ENCODE measurements at places on chromosomes 16 and 17.
A peak's percentile ranks its signal among the peaks of the same experiment; 100 is the strongest.

GRCh38 chr16:67872631-67873434 is at the start of gene EDC4:
Gene EDC4 (plus strand): TSS chr16:67873052. CDS start chr16:67873262, 210 bp downstream.
- peak; percentile 77 for DNase-seq

- DNase-seq, result no peak
Measured at GRCh38 chr16:89418352-89418751, 72.0 kb downstream of the ANKRD11 start.

- DNase-seq, result peak; percentile 92
Measured at GRCh38 chr17:46977348-46977747, 1.7 kb downstream of the RPRML start.

DNA sequence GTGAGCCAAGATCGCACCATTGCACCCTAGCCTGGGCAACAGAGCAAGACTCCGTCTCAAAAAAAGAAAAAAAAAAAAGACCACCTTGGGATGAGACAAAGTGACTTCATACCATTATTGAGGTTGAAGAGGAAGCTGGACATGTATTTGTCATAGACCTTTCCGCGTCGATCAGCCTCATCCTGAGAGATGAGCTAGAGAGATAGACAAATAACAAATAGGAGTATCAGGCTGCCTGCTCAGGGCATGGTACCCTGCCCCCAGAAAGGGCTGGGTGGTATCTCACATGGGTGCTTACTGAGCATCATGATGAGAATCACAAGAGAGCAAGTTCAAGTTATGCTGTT is 22.1 kb downstream of the CNTNAP1 start:
- DNase-seq, result no peak

- peak; percentile 83 for DNase-seq
Measured at GRCh38 chr17:65627891-65628643, 66.6 kb upstream of the AXIN2 start.

- no peak for DNase-seq
Measured at GRCh38 chr16:6059671-6060070, 962.1 kb upstream of the EEF2KMT start.

GRCh38 chr17:27905447-27906225 is 12.5 kb upstream of the LYRM9 start:
- no peak for DNase-seq

DNA sequence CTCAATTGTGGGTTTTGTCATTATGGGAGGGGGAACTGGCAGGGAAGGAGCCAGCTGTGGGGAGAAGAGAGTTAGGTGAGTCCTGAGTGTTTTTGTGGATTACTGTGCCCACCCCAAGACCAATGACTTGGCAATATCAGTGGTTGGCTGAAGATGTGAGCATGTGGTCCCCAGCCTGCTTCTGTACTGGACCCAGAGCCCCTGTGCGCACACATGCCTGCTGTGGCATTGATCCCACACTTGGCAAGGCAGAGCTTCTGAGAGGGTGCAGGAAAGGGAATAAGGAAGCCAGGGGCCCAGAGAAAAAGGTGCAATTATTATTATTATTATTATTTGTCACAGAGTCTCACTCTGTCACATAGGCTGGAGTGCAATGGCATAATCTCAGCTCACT is 1.3 kb downstream of the PRAC1 start:
- no peak for DNase-seq

- DNase-seq, result no peak
Measured at GRCh38 chr16:31188450-31189411, 8.8 kb downstream of the FUS start.

DNA sequence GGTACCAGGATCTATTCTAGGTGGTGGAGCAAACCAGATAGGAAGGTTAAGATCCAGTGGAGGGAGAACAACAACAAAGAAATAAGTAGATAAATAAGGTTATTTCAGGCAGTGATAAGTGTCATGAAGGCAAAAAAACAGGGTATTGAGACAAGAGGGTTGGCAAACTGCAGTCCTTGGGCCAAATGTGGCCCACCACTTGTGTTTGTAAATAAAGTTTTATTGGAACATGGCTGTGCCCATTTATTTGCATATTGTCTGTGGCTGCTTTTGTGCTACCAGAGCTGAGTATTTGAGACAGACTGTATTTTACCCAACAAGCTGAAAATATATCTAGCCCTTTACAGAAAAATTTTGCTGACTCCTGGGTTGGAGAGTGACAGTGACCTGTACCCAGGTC is 361.3 kb downstream of the XYLT1 start:
- no peak for DNase-seq

- DNase-seq, result no peak
Measured at GRCh38 chr17:77700165-77700881, 258.2 kb upstream of the TNRC6C start.

- no peak for DNase-seq
Measured at GRCh38 chr17:31684901-31685300, 174.1 kb downstream of the COPRS start.

GRCh38 chr17:76233588-76234353 is 6.5 kb downstream of the RNF157 start:
- DNase-seq, result no peak

DNA sequence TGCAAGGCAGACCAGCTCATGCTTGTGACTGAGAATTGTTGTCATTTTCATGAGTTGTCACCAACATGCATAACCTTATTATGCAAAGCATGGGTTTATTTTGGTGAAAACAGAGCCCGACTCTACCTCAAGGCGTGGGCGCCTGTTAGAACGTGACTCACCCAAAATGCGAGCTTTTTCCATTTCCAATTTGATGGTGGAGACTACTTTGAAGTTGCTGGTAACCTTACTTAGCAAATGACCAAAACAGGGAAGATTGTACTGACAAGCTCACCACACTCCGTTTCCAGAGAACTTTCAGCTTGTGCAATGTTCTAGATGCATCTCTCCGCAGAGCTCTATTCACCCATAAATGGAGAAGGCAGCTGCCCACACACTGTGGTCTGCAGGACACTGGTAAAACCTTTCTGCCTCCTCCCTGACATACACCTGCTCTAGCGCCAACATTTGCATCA is 284.5 kb downstream of the MAF start:
- DNase-seq, result no peak

GRCh38 chr17:69428252-69428980 is 13.9 kb downstream of the MAP2K6 start:
- no peak for DNase-seq

DNA sequence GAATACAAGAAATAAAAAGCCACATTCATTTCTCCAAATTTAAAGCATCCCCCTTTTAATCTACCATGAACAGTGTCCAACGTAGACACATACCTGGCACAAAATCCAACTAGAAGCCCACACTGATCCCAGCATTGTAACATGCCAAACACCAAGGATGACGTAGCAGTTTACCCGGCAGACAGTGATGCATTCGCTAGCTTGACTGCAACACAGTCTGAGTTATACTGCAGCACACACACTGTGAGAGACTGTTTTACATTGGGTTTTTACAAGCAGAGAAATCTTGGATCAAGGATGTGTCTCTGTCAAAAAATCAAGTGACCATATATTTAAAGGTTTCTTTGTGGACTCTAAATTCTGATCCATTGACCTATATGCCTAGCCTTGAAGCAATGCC is 74.5 kb upstream of the C17orf78 start:
- DNase-seq, result no peak

- DNase-seq, result peak; percentile 80
Measured at GRCh38 chr17:17682293-17682736, 1.1 kb downstream of the RAI1 start.

- DNase-seq, result no peak
Measured at GRCh38 chr17:74704544-74704943, 8.2 kb downstream of the CD300LF start.

DNA sequence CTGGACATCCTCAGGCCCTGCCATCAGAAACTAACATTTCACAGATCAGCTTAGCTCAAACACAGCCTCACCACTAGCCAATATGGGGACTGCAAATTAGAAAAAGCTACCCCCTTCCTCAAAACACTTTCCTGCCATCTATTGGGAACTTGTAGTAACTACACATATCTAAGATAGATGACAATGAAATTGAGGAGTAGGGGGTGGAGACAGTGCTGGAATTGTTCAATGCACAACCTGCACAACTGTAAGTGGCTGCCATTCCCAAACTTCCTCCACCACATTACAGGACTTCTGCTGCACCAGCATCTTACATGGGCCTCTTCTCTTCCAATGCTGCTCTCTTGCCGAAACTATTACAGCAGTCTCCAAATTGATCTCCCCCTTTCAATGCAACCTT is 21.9 kb downstream of the AIPL1 start:
- peak; percentile 65 for DNase-seq

DNA sequence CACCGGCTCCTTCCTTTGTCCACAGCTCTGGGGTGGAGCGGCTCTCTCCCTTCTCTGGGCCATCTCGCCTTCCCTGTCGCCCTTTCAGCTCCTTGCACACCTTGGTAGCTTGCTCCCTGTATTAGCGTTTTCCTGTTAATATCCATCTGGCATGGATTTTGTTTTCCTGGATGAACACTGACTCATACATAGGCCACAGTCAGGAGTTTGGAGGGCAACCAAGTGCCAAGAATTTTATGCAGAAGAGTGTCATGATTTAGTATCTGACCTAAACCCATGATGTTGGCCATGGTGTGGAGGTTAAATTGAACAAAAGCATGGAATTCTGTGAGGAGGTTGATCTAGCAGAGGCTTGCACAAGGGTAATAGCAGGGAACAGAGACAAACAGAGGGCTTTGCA is 180.9 kb downstream of the AIPL1 start:
- no peak for DNase-seq

GRCh38 chr17:77354670-77355455 is 214.1 kb downstream of the SEC14L1 start:
- DNase-seq, result peak; percentile 98

GRCh38 chr16:1413684-1414531 is 596 bp downstream of the UNKL start:
- peak; percentile 59 for DNase-seq

DNA sequence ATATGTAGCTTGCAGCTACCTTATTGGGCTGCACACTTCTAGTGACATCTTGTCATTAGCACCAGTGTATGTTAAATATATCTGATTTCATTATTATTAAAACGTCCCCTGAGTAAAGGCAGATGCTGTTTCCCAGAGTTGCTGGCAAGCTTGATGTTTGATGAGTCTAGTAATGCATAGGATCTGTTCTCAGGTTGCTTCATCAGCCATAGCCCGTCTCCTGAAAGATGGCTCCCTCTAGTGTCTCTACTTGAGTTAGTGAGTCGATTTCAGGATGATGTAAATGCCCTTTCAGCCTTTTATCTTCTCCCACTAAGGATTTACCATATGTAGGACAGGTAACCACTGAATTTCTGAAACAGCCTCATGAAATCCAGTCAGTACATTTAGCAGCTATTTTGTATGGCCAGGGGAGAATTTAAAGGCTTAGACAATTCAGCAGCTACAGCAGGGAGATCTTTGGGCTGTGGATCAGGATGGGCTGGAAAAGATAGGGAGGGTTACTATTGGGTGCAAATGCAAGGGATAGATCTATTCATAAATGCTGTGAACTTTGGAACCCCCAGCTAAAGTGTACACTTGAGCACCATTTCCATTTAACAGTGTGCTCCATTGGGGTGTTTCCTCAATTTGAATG is 376.3 kb downstream of the CNTNAP4 start:
- DNase-seq, result peak; percentile 6

DNA sequence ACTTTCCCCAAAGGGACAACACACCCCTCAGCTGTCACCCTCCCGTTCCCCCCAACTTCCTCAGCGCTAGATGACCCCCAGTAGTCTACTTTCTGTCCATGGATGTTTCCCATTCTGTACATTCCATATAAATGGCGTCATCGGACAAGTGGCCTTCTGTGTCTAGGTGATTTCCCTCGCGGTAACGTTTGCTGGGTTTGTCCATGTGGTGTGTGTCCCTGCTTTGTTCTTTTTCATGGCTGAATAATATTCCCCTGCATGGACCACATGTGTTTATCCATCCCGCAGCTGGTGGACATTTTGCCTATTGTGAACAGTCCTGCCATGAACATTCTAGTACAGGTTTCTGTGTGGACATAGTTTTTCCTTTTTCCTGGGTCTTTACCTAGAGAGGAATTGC is 7.3 kb upstream of the TEDC2 start:
- DNase-seq, result no peak

DNA sequence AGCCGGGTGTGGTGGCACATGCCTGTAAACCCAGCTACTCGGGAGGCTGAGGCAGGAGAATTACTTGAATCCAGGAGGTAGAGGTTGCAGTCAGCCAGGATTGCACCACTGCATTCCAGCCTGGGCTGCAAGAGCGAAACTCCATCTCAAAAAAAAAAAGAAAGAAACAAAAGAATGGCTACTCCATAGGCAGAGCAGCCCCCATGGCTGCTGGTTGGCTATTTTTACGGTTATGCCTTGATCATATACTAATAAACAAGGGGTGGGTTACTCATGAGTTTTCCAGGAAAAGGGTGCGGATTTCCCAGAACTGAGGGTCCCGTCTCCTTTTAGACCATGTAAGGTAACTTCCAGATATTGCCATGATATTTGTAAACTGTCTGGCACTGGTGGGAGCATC is 76.2 kb upstream of the TMEM97 start:
- no peak for DNase-seq

DNA sequence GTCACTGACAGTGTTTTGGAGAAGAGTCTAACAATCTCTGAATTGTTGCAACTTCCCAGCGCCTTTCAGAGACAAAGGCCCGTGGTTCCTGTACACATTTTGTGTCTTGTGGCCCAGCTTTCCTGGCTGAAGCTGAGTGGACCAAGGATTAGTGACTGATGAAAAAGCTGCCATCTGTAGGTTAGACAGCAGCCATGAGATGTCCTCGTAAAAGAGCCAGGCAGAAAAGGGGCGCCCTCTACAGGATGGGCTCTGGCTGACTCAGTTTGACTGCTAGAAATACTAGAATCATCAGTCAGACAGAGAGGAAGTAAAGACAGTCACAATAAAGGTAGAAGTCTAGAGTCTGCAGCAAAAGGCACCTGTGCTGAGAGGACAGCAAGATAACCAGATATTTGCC is 26.5 kb upstream of the NF1 start:
- DNase-seq, result peak; percentile 79

DNA sequence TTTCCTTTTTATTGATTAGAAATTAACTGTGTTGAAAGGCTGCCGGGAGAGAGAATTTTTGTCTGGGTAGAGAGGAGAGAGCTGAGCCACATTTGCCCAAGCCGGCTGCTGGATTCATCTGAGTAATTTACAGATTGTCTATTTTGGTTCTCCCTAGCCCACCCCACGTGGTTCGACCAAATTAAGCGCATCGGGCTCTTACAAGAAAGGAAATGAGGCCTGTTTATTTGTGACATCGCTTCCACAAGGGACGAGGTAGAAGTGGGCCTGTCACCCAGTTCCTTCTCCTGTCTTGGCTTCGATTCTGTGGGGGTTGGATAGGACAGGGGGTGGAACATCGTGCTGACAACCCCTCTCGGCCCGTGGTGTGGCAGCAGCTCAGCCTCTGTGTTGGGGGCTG is 42.9 kb downstream of the SYT17 start:
- no peak for DNase-seq

DNA sequence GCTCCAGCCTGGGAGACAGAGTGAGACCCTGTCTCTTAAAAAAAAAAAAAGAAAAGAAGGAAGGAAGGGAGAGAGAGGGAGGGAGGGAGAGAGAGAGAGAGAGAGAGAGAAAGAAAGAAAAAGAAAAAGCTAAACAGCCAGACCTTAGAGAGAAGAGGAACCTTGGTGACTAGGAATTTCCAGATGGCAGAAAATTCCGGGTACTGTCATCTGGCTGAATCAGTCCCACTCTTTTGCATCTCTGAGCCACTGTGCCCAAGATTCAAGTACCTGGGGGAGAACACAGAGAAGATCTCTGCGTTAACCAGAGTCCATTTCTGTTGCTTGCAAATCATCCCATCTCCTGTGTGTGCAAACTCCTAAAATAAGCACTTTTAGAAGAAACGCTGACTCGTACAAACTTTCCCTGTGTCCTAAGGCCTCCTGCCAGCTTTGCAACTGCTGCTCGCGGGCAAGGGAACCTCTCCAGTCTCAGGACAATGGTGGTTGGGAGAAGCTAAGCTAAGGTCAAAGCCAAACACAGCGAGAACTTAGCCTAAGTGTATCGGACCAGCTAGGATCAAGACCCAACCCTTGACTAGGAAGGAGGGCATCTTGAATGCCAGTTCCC is 18.0 kb downstream of the BMERB1 start:
- DNase-seq, result no peak

Data from SJCRH30 (cell line).